ENCODE measurements at places on chromosomes 3 and 15.
A peak's percentile ranks its signal among the peaks of the same experiment; 100 is the strongest.

DNA sequence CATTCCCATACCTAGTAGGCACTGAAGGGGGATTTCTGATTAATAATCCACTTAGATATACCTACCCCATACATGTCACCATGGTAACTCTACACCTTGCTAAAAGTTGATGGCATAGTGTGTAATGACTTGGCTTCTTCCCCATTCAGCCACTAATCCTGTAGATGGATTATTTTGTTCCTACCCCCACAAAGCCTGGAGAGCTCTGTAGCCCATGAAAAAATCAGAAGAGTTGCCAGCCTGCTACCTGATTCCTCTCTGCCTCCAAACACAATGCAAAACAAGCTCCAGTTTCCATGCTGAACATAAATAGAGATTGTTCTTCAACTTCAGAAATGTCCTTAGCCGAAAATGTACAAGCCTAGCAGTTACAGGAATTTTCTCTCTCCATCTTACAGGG, 98.9 kb upstream of the PFN2 start:
- DNase-seq: no peak

GRCh38 chr3:4841776-4842440, 137.3 kb upstream of the BHLHE40 start:
- no peak for DNase-seq

DNA sequence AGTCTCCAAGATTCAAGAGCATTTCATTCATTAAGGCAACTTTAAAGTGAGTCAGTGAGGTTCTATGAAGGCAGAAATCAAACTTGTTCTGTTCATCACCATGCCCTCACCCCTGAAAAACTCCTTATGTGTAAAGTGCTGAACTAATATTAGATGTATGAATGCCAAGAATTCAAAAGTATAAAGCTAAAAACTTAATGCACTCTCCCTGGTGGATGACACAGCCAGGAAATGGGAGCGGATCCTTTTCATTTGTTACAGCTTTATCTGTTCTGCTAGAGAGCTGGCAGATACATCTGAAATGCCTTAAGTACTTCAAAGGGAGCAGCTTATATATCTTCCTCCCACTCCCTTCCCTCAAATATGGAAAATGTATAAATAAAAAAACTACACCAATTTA, 8.2 kb downstream of the TXNRD3 start:
- DNase-seq: no peak

DNA sequence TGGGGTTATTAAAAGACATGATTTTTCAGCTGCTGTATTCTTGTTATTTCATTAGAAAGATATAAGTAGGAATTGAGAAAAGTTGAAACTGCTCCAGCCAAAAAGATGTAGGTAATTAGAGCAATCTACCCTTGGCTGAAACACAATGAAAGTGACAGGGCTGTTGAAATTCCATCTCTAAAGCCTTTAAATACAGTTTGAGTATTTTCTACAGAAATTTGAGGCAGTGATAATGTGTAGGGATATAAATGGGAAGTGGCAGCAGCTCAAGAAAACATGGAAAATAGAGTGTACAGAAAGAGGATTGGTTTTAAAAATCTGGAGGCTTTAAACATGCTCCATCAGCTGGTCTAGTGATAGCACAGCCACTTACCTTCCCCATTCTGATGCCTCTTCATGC, 22.8 kb upstream of the UNC13C start:
- no peak for DNase-seq

GRCh38 chr3:71406972-71407810, 176.3 kb downstream of the FOXP1 start:
- no peak for DNase-seq

- no peak for DNase-seq
Observed at GRCh38 chr3:88336894-88337293, 187.1 kb downstream of the C3orf38 start.

DNA sequence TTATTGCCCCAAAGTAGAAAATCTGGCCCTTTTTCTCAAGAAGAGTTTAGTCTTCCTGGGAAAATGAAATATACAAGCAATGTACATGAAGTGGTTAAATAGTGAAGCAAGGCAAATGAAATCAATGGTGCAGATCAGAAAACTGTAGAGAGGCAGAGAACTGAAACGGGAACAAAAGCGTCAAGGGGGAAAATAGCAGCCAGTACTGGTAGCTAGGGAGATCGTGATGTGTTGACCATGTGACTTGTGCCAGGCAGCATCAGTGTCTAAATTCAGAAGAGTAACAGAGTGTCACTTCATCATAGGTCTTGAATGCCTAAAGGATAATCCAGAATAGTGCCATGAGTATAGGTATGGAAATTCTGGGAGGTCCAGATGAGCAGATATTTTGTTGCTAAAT, 163.1 kb downstream of the CHL1 start:
- DNase-seq: no peak

DNA sequence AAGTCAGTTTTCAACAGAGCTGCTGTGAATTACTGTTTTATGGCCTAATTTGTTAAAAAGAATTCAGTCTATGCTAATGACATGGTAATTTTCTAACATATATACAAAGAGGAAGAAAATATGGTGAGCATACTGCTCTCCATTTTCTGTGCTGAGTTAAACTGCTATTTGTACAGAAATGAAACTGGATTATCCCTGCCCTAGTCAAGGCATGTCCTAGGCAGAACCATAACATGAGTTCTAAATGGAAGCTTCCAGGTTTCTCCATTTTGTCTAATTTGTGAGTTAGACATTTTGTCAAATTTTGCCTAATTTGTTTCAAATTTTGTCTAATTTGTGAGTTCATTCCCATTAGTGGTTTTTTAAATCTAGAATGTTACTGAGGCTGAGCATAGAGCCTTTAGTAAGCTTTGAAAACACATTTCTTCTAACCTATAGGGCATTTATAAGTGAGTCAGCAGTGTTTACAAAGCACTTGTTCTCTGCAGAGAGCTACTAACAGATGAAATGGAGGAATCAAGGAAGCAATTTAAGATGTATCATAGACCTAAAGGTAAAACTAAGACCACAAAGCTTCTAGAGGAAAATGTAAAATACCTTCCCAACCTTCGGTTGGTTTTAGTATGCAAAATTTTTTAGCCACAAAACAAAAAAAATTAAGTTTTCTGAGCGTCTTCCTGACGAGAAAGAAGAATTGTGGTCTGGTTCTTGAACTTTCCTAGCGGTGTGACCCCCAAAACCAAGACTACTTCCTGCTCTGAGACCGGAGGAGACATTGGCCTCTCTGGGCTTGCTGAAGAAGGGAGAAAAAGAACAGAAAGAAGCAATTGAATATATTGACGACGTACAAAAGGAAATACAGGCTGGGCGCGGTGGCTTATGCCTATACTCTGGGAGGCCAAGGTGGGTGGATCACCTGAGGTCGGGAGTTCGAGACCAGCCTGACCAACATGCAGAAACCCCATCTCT, 9.8 kb downstream of the P2RY14 start:
- DNase-seq: no peak

GRCh38 chr3:31180274-31180673, 285.8 kb upstream of the GADL1 start:
- no peak for DNase-seq

DNA sequence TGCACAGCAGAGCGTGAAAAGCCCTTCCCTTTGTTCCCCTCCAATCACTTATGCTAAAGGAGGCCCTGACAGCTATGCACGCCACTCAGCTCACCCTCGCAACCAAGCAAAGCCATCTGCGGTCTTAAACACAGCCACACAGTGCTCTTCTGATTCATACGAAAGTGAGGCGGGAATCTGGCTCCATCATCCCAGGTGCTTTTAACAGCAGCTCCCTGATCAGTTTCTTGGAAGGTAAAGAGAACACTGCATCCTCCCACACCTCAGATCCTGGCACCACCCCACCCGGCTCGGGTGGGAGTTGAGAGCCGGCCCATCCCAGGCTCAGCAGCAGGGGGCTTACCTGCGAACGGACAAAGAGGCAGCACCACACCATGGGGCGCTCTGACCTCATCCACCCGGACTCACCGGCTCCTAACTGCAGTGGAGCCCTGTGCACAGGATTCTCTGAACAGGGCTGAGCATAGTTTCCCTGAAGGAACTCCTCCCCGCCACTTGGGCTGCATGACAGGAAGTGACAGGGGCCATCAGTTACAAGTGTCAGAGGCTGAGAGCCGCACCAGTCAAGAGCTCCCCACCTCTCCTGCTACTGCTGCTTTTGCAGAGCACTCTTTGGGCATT, 114.3 kb upstream of the ARHGEF3 start:
- peak; percentile 74 for DNase-seq

Measured in stimulated activated CD4-positive, alpha-beta T cell treated with anti-CD3 and anti-CD28 coated beads, Interleukin-12 subunit alpha, Interleukin-12 subunit beta, amount 100 ng/mL, for 48 hours (primary cell).